Activated CD4-positive, CD25-positive, alpha-beta regulatory T cell treated with anti-CD3 and anti-CD28 coated beads, Interleukin-2, amount 50 U/mL, for 72 hours (primary cell): ENCODE measurements at places on chromosomes 3 and 15.
A peak's percentile ranks its signal among the peaks of the same experiment; 100 is the strongest.

GRCh38 chr3:171950373-171950772 is 89.0 kb upstream of the FNDC3B start:
- DNase-seq: no peak

- DNase-seq: no peak
These were observed 205.6 kb downstream of the NECTIN3 start for GRCh38 chr3:111277226-111277625.

GRCh38 chr3:112770032-112770626 is 76.5 kb downstream of the CD200R1L start:
- peak; percentile 39 for DNase-seq

DNA sequence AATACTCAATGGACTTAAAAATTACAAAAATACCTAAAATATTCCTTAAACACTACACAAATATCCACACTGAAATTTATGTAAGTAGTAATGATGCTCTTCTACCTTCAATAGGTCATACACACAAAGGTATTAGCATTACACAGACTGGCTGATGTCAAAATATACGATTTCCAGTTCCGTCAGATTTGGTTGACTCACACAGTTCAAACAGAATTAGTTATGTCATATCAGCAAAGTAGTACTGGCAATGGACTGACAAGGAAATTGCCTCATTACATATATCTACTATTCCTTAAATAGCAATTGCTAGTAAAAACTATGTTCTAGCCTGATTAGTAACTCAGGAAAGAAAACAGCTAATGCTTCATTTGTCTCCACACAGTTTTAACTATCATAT is 70.8 kb downstream of the ADAM10 start:
- DNase-seq: no peak

GRCh38 chr15:94306700-94307650 is 75.6 kb downstream of the MCTP2 start:
- no peak for DNase-seq

GRCh38 chr3:149489060-149489690 is 14.7 kb downstream of the TM4SF4 start:
- no peak for DNase-seq
